Parietal lobe (tissue), 2 donors: ENCODE measurements at places on chromosomes 2 and 18. TPM values are rescaled to one million over a fixed set of nuclear protein-coding genes. Genes with fewer than 3 reads are reported as not detected.

The AQP4 gene
- 57.9 TPM for total RNA-seq

The CCDC148 gene
- total RNA-seq = 15.7 TPM

The POMC gene
- total RNA-seq = 2.8 TPM

The MOGAT1 gene
- total RNA-seq = not detected

The TMEFF2 gene
- total RNA-seq = 36.0 TPM

The FAM228A gene
- 9.4 TPM for total RNA-seq

The BUB1 gene
- total RNA-seq = 16.6 TPM

The PROM2 gene
- 9.4 TPM for total RNA-seq

The ST8SIA5 gene
- total RNA-seq = 31.9 TPM

The POTEC gene
- 0.31 TPM for total RNA-seq

The MAP3K19 gene
- total RNA-seq = 1.6 TPM

The UGT1A7 gene
- not detected for total RNA-seq

The HOXD1 gene
- total RNA-seq = not detected

The COL6A3 gene
- 2.8 TPM for total RNA-seq

The POTEI gene
- total RNA-seq = 0.31 TPM

The ZDBF2 gene
- 34.4 TPM for total RNA-seq

The SP110 gene
- 2.2 TPM for total RNA-seq

The CCBE1 gene
- 57.6 TPM for total RNA-seq

The SNORC gene
- 2.8 TPM for total RNA-seq
